ENCODE measurements at places on chromosomes 1 and 21.

- DNase-seq: no peak
These were observed 283.8 kb upstream of the RUNX1 start for GRCh38 chr21:35332841-35333426.

- no peak for DNase-seq
These were observed 113.0 kb downstream of the GLIS1 start for GRCh38 chr1:53625766-53626520.

DNA sequence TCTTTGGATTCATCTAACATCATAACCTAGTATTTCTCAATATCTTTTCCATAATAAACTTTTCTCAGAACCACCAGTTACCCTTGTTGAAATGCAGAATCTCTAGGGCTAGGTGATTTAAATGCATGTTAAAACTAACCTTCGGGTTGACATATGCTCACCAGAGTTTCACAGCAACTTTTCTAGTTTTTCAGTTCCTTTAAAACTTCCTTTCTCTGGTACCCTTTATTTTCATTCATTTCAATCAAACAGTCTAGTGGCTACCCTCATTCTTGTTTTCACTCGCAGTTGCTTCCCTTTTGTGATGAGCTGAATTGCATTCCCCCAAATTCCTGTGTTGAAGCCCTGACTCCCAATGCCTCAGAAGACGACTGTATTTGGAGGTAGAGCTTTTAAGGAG, 712.8 kb upstream of the CHRM3 start:
- DNase-seq: no peak

DNA sequence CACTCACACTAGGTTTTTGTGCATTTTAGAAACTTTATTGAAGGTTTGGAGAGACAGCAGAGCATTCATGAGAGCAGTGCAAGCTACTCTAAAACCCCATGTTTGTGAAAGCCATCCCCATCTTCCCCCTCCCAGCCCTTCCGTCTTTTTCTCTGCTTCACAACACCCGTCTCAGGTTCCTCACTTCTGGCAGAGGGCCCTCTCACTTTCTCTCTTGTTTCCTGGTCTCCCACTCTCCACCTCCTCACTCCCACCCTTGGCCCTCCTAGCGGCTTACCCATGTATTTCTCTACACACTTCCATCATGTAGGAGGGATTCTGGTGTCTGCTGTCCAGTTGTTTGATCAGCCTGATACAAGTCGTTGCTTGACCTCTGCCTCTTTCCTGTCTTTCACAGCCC, 92.7 kb downstream of the LRRC8C start:
- no peak for DNase-seq

DNA sequence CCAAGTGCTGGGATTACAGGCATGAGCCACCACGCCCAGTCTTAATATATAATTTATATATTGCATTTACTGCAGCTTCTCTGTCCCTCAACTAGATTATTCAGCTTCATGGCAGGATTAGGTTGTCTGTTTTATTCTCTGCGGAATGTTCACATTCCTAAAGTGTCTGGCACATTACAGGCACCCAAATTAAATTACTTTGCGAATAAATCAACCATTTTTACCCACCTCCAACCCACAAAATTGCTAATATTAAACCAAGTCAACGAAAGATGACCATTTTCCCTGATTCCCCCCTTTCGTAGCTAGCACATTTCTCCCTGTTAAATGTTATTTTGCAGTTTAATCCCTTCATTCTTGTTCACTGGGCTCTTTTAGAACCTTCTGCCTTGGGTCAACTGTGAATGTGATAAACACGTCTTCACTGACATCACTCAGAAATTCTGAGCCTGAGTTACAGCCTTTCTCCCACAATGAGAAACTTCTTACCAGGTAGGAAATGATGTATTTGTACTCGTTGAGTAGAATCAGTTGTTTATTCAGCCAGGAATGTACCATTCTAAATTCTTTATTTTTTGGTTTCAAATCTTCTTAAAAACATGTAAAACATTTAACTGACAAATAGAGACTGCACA, 35.9 kb downstream of the THAP3 start:
- no peak for DNase-seq

GRCh38 chr1:109642626-109643025, 13.3 kb upstream of the GSTM4 start:
- DNase-seq: no peak

DNA sequence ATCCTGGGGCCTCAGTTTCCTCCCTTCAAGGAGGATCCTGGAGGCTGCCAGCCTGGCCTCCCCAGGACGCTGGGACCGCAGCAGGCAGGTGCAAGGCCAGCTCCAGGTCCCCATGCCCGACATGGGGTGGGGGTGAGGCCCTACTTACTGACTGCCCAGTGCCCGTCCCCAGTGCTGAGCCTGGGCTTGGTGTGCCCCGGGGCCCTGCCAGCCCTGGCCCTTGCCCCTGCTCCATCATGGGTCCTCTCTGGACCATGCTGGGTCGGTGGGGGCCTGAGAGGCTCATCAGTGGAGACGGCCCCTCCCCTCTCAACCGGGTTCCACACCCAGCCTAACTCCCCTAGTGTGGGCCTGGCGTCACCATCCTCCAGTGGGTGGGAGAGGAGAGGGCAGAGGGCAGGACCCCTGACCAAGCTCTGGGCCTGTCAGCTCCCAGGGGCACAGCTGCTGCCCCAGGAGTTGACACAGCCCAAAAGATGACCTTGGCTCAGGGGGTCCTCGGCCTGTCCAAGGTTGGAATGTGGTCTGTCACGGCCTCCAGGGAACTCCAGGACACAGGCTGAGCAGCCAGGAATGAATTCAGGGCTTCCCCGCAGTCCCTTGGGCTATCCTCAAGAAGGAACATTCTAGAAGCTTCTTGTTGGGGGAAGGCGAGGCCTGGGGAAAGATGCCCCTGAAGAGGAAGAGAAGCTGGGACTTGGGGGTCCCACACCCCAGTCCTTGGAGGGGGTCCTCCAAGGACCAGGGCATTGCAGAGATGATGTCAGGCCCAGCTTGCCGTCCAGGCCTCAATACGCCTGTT, 17.6 kb upstream of the ARF1 start:
- no peak for DNase-seq

DNA sequence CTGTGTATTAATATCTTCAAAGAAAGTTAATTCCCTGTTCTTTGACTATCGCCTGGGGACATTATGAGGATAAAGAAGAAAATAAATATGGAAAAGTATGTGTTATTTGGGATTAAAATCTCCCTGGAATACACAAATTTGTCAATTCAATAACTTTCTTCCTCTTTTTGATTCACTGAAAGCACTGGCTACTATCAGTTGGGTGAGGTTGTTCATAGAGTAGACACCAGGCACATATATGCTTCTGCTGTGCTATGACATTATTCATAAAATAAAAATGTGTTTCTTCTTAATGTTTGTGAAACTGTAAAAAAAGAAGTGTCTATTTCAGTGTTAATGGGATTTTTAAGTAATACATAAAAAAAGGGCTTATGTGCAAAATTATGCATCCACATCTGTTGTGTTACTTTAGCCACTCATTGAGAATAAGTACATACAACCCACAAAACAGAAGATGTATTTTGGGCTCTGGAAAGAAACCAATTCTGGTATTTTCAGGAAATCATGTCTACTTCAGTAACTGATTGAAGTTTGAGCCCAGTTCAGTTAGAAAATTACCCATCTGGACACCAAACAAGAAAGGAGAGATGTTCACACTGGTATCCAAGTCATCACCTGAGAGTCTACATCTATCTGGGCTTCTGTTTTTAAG, 169.4 kb downstream of the GABPA start:
- DNase-seq: peak; percentile 33

DNA sequence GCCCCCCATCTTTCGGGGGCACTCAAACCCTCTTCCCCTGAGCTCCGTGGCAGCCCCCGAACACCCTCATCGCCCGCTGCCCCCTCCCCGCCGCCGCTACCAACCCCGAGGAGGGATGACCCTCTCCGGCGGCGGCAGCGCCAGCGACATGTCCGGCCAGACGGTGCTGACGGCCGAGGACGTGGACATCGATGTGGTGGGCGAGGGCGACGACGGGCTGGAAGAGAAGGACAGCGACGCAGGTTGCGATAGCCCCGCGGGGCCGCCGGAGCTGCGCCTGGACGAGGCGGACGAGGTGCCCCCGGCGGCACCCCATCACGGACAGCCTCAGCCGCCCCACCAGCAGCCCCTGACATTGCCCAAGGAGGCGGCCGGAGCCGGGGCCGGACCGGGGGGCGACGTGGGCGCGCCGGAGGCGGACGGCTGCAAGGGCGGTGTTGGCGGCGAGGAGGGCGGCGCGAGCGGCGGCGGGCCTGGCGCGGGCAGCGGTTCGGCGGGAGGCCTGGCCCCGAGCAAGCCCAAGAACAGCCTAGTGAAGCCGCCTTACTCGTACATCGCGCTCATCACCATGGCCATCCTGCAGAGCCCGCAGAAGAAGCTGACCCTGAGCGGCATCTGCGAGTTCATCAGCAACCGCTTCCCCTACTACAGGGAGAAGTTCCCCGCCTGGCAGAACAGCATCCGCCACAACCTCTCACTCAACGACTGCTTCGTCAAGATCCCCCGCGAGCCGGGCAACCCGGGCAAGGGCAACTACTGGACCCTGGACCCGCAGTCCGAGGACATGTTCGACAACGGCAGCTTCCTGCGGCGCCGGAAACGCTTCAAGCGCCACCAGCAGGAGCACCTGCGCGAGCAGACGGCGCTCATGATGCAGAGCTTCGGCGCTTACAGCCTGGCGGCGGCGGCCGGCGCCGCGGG, 837 bp downstream of the FOXD3 start:
- no peak for DNase-seq

DNA sequence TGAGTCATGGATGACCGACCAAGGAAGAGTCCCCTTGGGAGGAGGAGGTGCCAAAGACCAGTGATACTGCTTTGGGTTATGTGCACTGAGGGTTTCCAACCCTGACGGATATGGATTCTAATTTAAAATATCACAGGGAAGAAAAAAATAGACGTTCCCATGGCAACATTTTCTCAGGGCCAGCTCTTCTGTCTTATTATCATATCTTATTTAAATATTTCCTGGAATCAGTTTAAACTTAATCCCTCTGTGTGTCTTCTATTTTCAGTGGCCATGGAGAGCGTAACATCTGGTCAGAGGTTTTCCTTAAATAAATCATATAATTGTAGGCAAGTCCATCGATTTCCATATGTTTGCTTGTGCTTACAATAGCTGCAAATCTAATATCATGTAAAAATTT, 205.4 kb upstream of the FMN2 start:
- no peak for DNase-seq
